Left cardiac atrium (tissue), 4 donors: ENCODE measurements at places on chromosomes 7 and 10. TPM values are rescaled to one million over a fixed set of nuclear protein-coding genes. Genes with fewer than 3 reads are reported as not detected.

NPFFR1 gene
- total RNA-seq: 0.12 TPM

GRCh38 chr7:69245646-69246045, 352.6 kb upstream of the AUTS2 start:
- DNase-seq: no peak

- no peak for DNase-seq
Observed at GRCh38 chr10:77043420-77043763, 594.2 kb downstream of the KCNMA1 start.

DNA sequence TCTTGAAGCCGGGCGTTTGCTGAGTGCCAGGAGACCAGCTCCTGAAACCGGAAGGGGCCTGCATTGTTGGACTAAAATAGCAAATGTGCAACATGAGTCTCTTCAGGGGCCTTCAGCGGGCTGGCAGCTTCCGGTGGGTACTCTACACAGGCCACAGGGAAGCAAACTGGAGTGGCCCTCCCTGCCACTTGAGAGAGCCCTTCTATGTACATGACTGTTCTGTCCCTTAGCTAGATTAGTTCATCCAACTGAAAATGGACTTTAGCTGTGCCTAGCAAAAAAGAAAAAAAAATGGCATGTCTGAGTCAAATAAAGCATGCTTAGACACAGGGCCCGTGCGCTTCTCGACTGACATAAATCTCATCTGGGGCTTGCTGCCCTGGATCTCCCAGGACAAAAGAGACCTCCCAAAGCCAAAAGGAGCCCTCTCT, 115.3 kb upstream of the TCF7L2 start:
- no peak for DNase-seq

PRRT4 gene
- total RNA-seq: 1.8 TPM

SPDYE11 gene
- not detected for total RNA-seq

NRP1 gene
- 121 TPM for total RNA-seq

WDFY4 gene
- total RNA-seq: 3.8 TPM

DNA sequence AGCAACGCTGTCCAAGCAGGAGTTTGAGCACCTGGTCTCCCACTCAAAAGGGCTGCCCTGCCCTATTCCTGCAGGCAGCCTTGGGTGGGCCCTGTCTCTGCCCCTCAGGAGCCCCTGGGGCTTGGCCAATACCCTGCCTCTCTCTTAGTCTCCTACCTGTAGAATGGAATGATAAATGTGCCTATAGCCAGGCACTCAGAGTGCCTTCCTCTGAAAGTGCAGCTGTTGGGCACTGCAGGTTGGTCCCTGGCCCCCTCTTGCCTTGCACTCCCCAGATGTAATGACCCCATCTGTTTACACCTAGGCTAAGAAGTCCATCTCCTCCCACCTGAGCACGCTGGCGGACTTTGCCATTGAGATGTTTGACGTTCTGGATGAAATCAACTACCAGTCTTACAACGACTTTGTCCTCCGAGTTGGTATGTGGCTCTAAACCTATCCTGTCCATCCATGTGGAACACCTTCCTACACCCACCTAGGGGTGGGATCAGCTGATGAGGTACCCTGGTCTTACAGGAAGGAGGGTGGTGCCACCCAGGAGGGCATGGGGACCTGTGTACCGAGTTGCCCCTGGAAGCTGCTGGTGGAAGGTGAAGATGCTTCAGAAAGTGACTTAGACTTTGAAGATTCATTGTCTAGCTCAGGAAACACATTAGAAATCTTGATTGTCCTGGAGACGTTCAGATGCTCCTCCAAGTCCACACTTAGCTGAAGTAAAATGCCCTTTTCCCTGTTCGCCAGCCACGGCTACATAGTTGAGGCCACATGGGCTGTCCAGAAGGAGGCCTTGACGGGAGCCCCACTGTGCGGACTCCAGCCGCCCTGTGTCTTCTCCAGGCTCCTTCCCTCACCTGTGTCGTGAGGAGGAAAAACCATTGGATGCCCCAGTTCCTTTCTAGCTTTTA, 134.1 kb downstream of the ADCY1 start:
- no peak for DNase-seq

GRCh38 chr7:43636093-43636492, 53.2 kb downstream of the STK17A start:
- DNase-seq: no peak

GRCh38 chr7:115471891-115472290, 550.0 kb downstream of the MDFIC start:
- no peak for DNase-seq

FXYD4 gene
- total RNA-seq: not detected

- DNase-seq: no peak
Observed at GRCh38 chr10:96814264-96814663, 17.8 kb upstream of the LCOR start.

RGR gene
- not detected for total RNA-seq

CALML3 gene
- total RNA-seq: not detected

DNA sequence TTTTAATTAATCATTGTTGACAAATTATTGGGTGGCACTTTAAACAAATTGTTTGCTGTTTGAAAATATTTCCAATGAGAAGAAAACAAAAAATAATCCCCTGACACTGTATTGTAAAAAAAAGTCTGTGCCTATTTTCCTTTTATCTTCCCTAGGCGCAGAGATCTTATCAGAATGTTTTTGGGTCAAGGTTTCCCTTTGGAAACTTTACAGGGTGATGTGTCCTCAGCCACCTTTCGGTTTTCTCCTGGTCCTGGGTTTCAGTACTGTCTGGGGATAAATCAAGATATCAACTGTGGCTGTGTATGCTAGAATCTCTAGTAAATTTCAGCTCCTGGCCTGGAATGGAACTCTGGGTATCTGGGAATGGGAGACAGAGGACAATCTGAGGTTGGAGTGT, 1.4 kb downstream of the ZNF107 start:
- no peak for DNase-seq

- DNase-seq: no peak
Observed at GRCh38 chr10:67115972-67116371, 190.1 kb downstream of the LRRTM3 start.

GRCh38 chr7:114414156-114415063, at the start of gene FOXP2:
TSS of gene FOXP2 (plus strand) at chr7:114414815. CDS start at chr7:114426512, 11,697 bp downstream.
- no peak for DNase-seq

DNA sequence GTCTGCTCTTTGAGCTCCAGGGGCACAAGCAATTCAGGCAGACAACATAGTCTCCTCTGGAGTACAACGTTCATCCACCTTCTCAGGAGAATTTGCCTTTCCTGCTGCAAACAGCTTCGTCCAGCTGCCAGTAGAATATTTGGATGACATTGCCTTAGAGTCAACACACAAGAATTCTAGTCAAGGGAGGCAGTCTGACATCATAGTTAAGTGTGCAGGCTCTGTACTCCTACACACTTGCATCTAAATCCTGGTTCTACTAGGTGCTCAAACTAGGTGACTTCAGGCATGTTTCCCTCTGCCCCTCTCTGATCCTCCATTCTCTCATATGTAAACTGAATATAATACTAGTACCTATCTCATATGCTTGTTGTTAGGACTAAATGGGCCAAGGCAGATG, 314.8 kb downstream of the HPSE2 start:
- DNase-seq: no peak

GRCh38 chr10:43396061-43396927, 12.7 kb downstream of the HNRNPF start:
- peak; percentile 79 for DNase-seq

DNA sequence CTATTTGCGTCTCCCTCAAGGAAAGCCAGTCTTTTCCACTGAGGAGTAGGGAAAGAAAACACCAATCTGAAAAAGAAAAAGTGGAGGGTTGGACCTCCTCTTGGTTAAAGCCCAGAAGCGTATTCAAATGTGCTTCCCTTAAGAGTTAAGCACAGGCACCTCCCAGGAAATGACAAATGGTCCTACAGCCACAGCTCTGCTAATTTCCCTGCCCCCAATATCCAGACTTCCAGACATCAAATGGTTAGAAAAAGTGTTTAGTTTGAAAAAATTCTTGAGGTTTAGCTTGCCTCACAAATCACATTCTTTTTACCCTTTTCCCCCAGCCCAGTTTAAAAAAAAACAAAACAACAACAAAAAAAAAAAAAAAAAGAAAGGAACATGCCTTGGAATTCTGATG, 19.0 kb upstream of the COL1A2 start:
- DNase-seq: no peak

DNA sequence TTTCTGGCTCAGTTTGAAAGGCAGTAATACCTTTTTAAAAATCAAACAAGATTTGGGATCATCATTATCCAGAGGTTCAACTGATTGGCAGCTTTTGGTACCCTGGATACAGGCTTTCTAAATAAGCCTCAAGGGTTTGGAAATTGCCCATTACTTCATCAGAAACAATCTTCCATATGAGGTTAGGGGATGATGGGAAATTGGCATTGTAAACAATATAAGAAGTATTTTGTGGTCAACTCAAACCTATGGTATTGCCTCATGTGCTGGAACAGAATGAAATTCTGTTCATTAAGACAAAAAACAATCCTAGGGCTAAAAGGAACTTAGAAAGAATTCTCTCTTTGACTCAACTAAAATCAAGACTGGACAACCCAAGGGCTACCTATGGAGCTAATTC, 92.6 kb upstream of the HECTD2 start:
- DNase-seq: no peak

DNA sequence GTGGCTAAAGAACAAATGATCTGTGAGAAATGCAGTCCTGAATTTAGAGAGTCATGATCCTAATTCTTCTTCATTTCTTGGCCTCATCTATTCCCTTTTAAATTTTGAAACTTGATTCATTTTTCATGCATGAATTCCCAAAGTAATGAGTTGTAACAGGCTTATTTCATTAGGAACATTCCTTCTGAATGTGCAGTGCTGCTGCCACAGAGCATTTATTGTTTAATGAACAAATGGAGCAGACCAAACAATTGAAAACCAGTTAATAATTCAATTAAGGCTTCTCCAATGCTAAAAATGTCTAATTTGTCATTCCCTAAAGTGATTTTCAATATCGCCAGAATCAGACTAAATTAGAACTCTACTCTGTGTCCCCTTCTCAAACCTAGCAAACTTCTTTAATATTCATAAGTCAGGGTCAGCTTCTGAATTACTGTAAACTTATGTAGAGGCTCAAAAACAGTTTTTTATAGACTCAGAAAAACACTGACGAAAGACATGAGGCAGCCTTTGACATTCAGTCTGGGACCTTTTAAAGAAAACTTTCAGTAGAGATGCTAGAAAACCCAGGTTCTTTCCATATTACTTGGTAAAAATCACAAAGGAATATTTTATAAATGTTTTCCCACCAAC, 14.5 kb downstream of the LSMEM1 start:
- no peak for DNase-seq

DNA sequence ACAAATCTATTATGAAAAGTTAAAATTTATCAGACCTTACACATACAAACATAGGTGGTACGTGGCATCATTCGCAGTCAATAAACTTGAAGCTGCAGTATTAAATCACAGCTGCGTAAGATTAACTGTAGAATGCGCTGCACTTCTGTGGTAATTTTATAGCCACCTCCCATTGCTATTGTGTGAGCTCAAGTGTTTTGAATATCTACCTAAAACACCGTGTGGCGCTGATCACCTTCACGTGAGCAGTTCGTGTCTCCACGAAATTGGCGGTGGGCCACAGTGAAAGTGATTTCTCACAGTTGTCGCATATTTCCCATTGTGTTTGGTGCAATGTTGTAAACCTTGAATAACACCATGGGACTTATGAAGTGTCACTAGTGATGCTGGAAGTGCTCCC, 102.8 kb downstream of the PLPP4 start:
- no peak for DNase-seq

GRCh38 chr7:7768977-7769709, 50.7 kb upstream of the RPA3 start:
- DNase-seq: no peak

FAM53B gene
- total RNA-seq: 23.3 TPM

IL6 gene
- 3.3 TPM for total RNA-seq

DNA sequence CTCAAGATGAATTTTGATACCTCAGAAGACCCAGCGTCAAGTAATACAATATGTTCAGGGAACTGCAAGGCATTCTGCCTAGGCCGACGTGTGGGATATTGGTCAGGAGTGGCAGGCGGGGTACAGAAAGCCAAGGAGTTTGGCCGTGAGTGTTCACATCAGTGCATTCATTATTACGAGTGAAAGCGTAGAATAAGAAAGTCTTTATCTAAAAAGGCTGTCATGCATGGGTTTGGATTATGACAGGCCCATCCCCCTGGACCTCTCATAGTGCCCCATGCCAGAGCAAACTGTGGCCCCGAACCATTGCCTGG, 7.5 kb downstream of the AIMP2 start:
- DNase-seq: no peak
